CD4-positive, alpha-beta T cell treated with Interferon alpha-2 for 1 hour (primary cell): ENCODE measurements at places on chromosomes 5 and 9.

DNA sequence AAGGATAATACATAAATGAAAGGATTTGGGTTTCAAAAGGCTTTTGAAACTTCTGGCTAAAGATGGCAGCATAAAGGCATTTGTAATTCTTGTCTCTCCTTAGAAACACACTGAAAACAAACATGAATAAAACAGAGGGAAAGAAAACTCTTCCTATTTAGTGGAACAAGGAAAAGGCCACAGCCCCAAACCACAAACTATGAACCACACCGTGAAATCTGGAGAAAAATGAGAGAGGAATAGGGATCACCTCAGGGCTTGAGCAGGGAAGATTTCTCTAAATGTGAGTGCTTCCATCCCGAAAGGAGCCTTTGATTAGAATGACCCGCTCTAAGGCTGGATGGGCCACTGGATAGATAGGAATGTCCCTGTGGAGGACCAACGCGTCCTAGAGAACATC, 119.6 kb downstream of the SEC61B start:
- DNase-seq: no peak

GRCh38 chr5:42785756-42786155, 25.9 kb downstream of the SELENOP start:
- DNase-seq: no peak

- DNase-seq: no peak
These were observed 25.1 kb downstream of the ADGRD2 start for GRCh38 chr9:124475158-124475867.

DNA sequence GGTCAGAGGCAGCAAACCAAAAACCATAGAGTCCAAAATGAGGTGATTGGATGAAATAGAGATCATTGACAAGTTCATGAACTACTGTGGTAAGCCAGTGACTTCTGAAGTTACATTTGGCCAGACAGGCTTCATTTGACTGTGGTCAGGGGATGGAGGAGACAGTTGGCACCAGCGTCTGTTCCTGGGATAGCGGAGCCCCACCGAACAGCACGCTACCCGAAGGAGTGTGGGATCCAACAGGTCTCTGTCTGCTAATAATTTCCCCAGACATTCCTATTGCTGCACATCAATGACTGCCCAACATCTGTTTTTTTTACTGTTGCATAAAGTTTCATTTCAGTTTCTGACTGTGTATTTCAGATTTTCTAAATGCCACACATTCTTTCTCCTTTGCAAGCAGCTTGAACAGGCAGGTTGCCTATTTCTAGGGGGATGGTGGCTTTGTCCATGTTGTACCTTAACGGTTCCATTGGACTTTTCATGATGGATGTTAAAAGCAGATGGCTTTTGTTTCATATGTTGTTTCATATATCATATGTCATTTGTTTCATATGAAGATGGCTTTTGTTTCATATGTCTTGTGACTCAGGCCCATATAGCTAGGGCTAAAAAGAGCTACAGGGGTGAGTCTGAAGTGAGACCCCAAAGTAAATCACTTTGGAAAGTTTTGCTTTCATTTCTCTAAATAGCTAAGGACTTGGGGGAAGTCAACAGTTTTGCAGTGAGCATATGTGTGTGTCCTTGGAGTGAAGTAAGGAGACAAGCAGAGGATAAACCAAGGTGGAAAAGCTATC, 180.8 kb downstream of the GOLPH3 start:
- no peak for DNase-seq

GRCh38 chr5:177389241-177390169, 5.3 kb downstream of the SLC34A1 start:
- peak; percentile 42 for DNase-seq

- no peak for DNase-seq
These were observed 85.4 kb downstream of the PCSK1 start for GRCh38 chr5:96347502-96348292.

GRCh38 chr9:116365056-116365471, 211.5 kb downstream of the PAPPA start:
- no peak for DNase-seq

- no peak for DNase-seq
These were observed 98.5 kb downstream of the SYK start for GRCh38 chr9:90900130-90900529.

GRCh38 chr9:115672477-115673316, 480.9 kb upstream of the PAPPA start:
- no peak for DNase-seq

- no peak for DNase-seq
These were observed 21.0 kb upstream of the CDKN2B start for GRCh38 chr9:22030101-22030598.

- DNase-seq: no peak
These were observed 287.7 kb upstream of the EFNA5 start for GRCh38 chr5:107958432-107958831.

- DNase-seq: no peak
These were observed 21.5 kb downstream of the SHB start for GRCh38 chr9:38047301-38048251.

- DNase-seq: no peak
These were observed 99.6 kb downstream of the LIFR start for GRCh38 chr5:38456657-38457399.
